ENCODE measurements at places on chromosomes 6 and 20.

DNA sequence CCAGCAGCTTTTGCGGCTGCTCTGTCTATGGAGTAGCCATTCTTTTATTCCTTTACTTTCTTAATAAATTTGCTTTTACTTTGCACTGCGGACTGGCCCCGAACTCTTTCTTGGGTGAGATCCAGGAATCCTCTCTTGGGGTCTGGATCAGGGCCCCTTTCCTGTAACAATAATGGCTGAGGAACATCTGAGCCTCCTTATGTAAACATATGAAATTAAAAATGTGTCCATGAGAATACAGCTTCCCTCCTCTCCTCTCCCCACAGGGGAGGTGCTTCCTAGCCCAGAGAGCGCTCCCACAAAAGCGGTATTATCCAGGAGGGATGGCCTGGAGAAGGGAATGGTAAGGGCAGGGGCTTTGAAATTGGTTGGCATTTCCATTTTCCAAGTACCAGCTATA lies 81.1 kb downstream of the PSMG4 start:
- no peak for DNase-seq

- no peak for DNase-seq
These were observed 43.9 kb downstream of the SLC22A23 start for GRCh38 chr6:3412779-3413500.

GRCh38 chr6:45505470-45505869 lies 127.7 kb upstream of the SUPT3H start:
- no peak for DNase-seq

DNA sequence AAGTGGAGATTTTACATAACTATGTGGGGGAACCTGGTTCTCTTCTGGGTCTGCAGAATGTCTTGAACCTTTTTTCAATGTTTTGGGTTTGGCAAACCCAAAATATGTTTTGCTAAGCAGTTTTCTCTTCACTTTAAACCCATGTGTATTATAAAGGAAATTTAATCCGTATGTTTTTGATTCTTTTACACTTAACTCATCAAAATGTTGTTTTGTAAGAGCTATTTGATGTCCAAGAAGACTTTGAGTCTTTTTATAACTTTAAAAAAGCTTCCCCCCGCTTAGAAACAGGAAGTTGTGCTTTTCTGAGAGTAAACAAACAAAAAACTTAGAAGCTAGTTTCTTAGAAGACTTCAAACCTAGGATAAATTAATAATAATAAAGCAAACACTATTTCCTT lies 81.9 kb upstream of the CEP162 start:
- no peak for DNase-seq

DNA sequence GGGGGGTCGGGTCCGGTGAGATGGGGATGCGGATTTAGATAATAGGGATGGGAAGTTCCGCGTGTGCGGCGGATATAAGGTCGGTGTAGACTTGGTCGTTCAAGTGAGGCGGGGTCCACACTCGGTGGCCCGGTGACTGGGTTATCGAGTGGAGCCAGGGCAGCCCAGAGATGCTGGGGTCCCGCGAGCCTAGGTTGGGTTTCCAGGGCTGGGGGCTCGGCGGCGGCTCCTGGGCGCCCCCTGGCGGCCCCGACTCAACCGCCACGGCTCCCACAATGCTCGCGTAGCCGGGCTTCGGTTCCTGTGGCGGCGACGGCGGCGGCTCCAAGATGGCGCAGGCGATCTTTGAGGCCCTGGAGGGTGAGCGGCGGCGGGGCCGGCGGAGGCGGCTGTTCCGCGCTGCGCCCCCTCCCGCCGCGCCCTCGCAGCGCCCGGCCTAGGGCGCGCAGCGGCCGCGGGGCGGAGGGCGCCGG lies at the start of gene ZNF341:
Gene ZNF341, plus strand, starts transcription at position 304 of the 473 bp plus-strand sequence. Its CDS starts 26 bp downstream, at position 330.
- no peak for DNase-seq

DNA sequence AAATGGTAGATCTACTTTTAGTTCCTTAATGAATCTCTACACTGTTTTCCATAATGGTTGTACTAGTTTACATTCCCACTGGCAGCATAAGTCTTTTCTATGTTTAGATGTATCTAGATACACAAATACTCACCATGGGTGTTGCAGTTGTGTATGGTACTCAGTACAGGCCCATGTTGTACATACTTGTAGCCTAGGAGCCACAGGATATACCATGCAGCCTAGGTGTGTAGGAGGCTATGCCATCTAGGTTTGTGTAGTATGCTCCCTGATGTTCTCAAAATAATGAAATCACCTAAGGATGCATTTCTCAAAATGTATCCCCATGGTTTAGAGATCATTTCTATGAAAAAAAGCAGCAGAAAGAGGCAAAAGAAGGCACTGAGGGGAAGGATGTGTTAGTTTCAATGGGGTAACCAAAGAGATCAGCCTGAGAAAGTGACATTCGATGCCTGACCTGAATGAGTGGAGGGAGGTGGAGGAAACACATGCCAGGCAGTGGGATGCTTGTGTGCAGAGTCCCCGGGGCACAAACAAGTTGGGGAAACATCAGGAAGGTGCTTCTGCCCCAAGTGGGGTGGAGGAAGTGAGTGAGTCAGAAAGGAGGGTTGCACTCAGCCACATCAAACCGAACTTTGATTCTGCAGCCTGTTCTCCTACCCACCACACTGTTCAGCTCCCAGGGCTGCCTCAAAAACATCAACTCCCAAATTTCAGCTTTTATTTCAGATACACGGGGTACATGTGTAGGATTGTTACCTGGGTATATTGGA lies 191.2 kb downstream of the ZNF217 start:
- no peak for DNase-seq

DNA sequence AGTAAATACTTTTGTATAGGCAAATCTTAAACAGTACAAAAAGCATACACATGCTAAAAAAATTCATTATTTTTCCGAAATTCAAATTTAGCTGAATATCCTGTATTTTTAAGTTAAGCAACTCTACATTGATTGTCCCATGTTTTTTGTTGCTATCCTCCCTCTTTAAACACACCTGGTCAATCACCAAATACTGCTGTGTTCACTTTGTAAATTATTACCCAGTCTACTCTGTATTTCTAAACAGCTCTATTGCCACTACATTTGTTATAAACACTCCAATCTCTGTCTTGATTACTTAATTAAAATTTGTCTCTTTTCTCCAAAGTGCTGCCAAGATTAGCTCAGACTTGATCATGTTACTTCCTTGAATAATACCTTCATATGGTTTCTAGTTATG lies 466.5 kb upstream of the GJE1 start:
- DNase-seq, result no peak

DNA sequence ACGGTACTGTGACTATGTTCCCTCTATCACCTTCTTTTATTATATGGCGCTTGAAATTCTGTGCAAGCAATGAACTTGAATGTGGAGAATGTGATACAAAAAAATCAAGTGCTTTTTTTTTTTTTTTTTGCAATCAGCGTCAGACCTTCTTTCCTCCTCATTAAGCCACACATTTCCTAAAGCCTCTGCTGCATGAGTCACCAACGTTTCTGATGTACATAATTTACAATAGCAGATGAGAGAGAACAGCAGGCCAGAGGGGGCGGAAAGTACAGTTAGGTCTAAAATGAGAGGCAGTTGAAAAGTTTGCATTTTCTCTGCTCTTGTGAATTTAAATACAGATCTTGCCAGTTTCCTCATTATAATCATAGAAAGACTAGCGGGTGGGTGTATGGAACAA lies 114.6 kb upstream of the RIPOR2 start:
- peak; percentile 63 for DNase-seq

GRCh38 chr20:37222086-37222485 lies 39.5 kb downstream of the GHRH start:
- no peak for DNase-seq

DNA sequence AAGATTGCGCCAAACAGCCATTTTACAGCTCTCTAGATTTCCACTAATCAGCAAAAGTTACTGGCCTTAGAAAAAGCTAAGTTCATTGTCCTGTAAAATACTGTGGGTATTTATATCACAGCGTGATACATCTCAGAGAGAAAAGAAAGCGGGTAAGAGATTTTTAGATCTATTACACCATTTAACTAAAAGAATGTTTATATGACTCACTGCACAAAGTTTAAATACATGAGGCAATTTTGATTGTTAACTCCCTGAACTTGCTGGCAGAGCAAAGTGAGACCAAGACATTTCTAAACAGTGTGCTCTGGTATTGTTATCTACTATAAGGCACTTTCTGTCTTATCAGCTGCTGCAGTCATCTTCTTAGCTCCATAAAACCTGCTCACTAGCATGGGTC lies 314.3 kb downstream of the EPHA7 start:
- DNase-seq, result no peak

GRCh38 chr6:143695969-143696663 lies 18.4 kb downstream of the PHACTR2 start:
- DNase-seq, result no peak

- no peak for DNase-seq
These were observed 243.0 kb downstream of the BMP2 start for GRCh38 chr20:7010527-7010926.
